Left renal pelvis (tissue), 4 donors: ENCODE measurements at places on chromosomes 2 and 18.

DNA sequence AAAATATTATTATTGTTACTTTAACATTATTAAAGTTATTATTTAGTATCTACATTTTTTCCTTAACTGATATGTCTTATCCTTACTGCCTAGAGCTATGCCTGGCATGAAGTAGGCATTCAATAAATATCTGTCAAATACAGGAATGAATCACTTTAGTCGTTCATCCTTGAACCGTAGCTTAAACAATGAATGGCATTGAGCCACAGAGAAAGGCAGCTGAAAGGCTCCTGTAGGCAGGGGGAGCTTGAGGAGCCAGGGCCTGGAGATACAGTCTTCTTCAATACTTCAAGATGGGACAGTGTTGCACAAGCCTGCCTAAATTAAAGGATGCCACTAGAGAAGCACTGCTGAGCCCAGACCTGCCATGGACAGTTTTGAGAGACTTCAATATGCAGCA lies 22.5 kb downstream of the CYRIA start:
- no peak for DNase-seq

GRCh38 chr2:236046715-236047114 lies 121.5 kb downstream of the GBX2 start:
- no peak for DNase-seq

- DNase-seq, result no peak
These were observed 7.0 kb upstream of the NDUFV2 start for GRCh38 chr18:9095297-9096006.

- DNase-seq, result no peak
These were observed 30.0 kb upstream of the KLHL14 start for GRCh38 chr18:32802591-32803451.

GRCh38 chr2:72755647-72756423 lies 70.0 kb downstream of the EXOC6B start:
- DNase-seq, result no peak

GRCh38 chr2:235219048-235219447 lies 267.2 kb downstream of the SH3BP4 start:
- no peak for DNase-seq

- no peak for DNase-seq
These were observed 122.2 kb downstream of the TANC1 start for GRCh38 chr2:159090514-159091201.

- DNase-seq, result no peak
These were observed 166.0 kb downstream of the SOCS6 start for GRCh38 chr18:70454704-70455322.

DNA sequence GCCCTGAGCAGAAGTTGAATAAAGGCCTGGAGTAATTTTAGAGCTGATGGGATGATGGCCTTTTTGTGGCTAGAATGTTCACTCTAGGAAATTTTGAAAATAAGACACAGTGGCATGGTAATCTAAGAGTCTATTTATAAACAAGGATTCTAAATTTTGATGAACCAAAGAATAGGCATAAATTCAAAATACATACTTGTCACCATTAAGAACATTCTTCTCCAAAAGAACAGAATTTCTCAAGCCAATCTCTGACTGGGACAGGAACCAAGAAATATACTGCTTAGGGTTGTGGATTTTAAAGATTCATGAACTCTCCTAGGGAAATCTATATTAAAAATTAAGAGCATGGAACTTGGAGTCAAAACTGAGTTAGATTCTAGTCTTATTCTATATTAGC lies 98.2 kb upstream of the SETBP1 start:
- DNase-seq, result no peak

DNA sequence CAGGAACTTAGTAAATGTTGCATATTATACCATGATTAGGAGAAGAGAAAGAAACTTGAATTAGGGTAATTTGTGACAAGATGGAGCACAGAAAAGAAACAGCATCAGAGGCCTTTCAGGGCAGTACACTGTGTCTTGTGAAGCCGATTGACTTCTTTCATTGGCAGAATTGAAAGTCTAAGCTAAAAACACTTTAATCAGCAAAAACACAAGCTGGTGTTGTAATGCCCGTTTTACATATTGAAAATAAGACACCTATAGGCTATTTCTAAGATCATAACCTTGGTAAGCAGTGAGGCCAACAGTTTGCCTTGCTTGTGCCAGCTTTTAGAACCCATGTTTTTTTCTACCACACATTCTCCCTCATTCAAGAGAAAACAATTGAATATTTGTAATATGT lies 1378.1 kb upstream of the NXPH2 start:
- no peak for DNase-seq
